ENCODE measurements at places on chromosomes 5 and 9.

GRCh38 chr9:88373045-88373444 lies 15.2 kb upstream of the SPIN1 start:
- DNase-seq: no peak

GRCh38 chr5:56060276-56061110 lies 65.7 kb upstream of the IL6ST start:
- DNase-seq: no peak

DNA sequence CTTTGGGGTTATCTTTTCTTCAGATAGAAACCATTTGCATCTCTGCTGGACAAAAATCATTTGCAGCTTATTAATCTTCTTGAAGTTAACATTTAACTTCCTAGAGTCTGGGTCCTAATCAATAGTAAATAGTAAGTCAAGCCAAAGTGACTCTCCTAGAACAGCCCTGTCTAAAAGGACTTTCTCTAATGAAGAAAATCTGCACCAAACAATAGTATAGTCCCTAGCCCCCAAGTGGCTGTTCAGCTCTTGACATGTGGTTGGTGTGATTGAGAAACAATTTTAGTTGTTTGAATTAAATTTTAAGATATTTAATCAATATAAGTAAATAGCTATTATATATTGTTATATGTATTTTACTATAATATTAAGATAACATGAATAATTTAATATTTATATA lies 64.6 kb upstream of the SHB start:
- no peak for DNase-seq

GRCh38 chr5:141889282-141889871 lies 11.2 kb upstream of the PCDH1 start:
- no peak for DNase-seq

GRCh38 chr9:129326061-129327005 lies 148.3 kb upstream of the IER5L start:
- DNase-seq: no peak

DNA sequence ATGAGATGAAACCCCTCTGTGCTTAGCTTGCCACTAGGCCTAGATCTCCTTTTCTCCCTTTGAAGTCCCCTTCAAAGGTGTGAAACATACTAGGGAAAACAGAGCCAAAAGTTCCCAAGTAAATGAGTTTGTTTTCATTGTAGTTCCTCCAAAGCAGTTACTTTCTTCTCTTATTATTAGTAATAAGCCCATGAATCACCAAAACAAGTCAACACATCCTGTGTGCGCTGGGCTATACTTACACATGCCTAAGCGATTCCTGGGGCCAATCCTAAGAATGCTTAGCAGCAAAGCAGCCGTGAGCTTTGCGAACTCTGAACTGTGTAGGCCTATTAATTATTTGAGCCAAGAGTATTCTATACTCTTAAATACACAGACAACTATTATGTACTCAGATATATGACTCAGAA lies 7.6 kb downstream of the ENC1 start:
- no peak for DNase-seq

GRCh38 chr9:107999890-108000289 lies 510.3 kb upstream of the KLF4 start:
- DNase-seq: no peak

- DNase-seq: no peak
These were observed 58.0 kb upstream of the PTPN3 start for GRCh38 chr9:109556061-109556460.
